Upper lobe of left lung (tissue), 6 donors: ENCODE measurements at places on chromosomes 12 and 14.
A peak's percentile ranks its signal among the peaks of the same experiment; 100 is the strongest.

DNA sequence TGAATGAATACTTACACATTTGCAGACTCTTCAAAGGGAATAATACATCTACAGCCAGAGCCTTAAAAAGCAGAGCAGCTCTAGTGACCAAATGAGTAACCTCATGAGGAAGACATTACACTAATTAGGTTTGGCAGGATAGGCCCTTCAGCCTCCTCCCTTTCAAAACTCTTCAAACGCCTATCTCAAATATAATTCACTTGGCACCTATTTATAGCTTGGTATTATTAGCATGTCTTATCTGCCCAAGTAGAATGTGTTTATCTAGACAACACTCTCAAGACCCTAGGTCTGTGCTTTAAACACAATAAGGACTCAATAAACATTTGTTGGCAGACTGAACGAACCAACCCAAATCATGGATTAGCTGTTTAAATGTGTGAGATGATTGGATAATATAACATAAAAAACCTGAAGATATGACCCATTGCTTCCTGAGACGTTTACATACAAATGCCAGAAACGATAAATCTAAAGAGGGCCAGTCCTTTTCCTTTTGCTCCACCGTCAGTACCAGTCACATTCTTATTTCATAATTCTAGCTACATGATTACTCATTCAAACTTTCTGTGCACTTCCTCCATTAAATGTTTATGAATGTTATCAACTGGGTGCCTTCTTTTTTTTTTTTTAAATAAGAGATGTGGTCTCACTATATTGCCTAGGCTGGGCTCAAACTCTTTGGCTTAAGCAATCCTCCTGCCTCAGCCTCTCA lies 123.3 kb downstream of the CEP83 start:
- no peaks in the 10 kb centered on the region for H3K27me3 ChIP-seq
- no peaks in the 10 kb centered on the region for H3K36me3 ChIP-seq

DNA sequence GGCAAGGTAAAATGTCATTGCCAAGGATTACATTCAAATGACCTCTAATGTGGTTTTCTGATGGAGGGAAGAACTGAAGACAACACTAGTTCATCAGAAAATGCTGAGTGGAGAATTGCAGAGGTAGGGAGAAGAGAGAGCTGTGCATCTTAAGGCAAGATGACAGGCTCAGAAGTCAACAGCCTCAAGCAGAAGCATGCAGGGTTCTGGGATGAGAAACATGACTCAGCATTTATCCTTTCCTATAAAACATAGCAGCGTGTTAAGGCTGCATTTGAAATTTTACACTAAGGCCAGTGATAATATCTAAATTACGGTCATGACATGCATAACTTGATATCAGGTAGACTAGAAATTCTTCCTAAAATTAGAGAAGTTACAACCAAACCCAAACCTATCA lies 53.7 kb upstream of the DYRK2 start:
- H3K27ac ChIP-seq: no peak overlapping the region
- no peak overlapping the region for H3K4me3 ChIP-seq
- DNase-seq: no peak
- H3K4me1 ChIP-seq: peaks cover 6% of the 10 kb centered on the region

DNA sequence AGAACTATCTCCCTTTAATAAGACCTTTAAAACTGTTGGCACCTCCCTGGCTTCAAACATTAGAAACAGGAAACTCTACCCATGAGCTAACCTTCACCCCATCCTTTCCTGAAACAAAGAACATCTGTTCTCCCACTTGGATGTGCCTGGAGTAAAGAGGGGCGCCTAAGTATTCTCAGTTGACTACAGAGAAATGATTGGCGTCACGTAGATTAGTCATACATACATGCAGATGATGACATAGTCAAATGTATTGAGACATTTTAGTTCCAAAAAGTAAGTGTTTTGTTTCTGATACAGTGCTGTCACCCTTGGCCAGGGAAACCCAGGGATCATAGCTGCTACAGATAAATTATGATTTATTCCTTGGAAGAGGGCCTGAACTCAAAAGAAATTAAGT lies 260.0 kb upstream of the PLEKHG7 start:
- DNase-seq: no peak
- H3K27ac ChIP-seq: no peak overlapping the region
- H3K4me3 ChIP-seq: no peak overlapping the region
- H3K36me3 ChIP-seq: no peaks in the 10 kb centered on the region
- no peaks in the 10 kb centered on the region for H3K4me1 ChIP-seq

- H3K4me3 ChIP-seq: no peak overlapping the region
- no peaks in the 10 kb centered on the region for H3K27me3 ChIP-seq
- peak; percentile 49 for DNase-seq
- no peaks in the 10 kb centered on the region for H3K36me3 ChIP-seq
- H3K27ac ChIP-seq: peak overlapping the region; percentile 70
These were observed 24.3 kb downstream of the BTBD6 start for GRCh38 chr14:105272623-105273022.

- H3K36me3 ChIP-seq: no peaks in the 10 kb centered on the region
- H3K4me1 ChIP-seq: peaks cover 24% of the 10 kb centered on the region
- H3K27ac ChIP-seq: no peak overlapping the region
- no peak overlapping the region for H3K4me3 ChIP-seq
- no peak for DNase-seq
- no peaks in the 10 kb centered on the region for H3K27me3 ChIP-seq
These were observed 120.3 kb downstream of the FBXL14 start for GRCh38 chr12:1474041-1474573.

- H3K27ac ChIP-seq: no peak overlapping the region
- H3K36me3 ChIP-seq: peaks cover 33% of the 10 kb centered on the region
- H3K4me1 ChIP-seq: no peaks in the 10 kb centered on the region
- no peaks in the 10 kb centered on the region for H3K27me3 ChIP-seq
- DNase-seq: peak; percentile 34
These were observed 72.2 kb downstream of the CLIP1 start for GRCh38 chr12:122350141-122350848.

DNA sequence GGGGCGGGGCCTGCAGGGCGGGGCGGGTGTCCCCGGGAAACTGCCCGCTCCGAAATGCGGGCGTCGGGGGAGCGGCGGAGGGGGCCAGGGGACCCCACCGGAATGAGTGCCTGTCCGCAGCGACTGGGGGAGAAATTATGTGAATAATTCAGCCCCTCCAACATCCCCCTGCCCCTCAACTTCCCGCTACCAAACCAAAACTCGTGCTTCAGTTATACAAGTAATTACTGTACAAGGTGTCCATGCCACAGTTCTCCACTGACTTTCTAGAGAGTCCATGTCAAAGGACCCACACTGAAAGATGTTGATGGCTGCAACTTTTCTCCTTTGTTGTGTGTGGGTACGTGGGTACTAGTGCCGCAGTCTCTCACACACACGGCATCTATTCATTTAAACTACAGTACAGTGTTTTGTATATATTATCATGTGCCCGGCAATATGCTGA lies 414 bp upstream of the CDK17 start:
- DNase-seq: no peak
- peak overlapping the region; percentile 97 for H3K27ac ChIP-seq
- H3K4me1 ChIP-seq: peaks cover 14% of the 10 kb centered on the region
- H3K27me3 ChIP-seq: no peaks in the 10 kb centered on the region
- peak overlapping the region; percentile 86 for H3K4me3 ChIP-seq

DNA sequence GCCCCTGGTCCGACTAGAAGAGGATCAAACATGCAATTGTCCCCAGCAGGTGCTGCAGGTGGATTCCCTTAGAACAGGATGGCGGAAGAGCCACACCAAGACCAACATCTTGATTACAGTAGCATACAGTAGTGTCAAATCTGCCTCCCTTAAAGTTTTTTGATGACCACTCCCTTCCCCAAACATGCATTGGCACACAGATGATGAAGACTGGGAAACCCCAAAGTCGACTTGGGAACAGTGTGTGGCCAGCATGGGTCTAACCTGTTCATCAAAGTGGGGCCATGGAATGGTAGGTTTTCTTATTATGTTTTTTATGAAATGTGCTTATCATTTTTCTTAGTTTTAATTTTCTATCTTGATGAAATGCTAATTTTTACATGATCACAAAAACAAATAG lies 8.8 kb downstream of the PLXNC1 start:
- no peaks in the 10 kb centered on the region for H3K27me3 ChIP-seq
- H3K4me1 ChIP-seq: peaks cover 9% of the 10 kb centered on the region
- no peak for DNase-seq
- no peaks in the 10 kb centered on the region for H3K36me3 ChIP-seq
- no peak overlapping the region for H3K27ac ChIP-seq

GRCh38 chr12:52910248-52910883 lies 5.5 kb upstream of the KRT8 start:
- no peaks in the 10 kb centered on the region for H3K27me3 ChIP-seq
- no peak overlapping the region for H3K27ac ChIP-seq
- no peak for DNase-seq
- H3K4me1 ChIP-seq: no peaks in the 10 kb centered on the region
- H3K4me3 ChIP-seq: no peak overlapping the region
- H3K36me3 ChIP-seq: no peaks in the 10 kb centered on the region

- H3K36me3 ChIP-seq: no peaks in the 10 kb centered on the region
- DNase-seq: no peak
These were observed 15.0 kb upstream of the CDKN3 start for GRCh38 chr14:54381821-54382220.

GRCh38 chr12:12502815-12503151 lies 59.9 kb downstream of the DUSP16 start:
- H3K27ac ChIP-seq: no peak overlapping the region
- H3K4me1 ChIP-seq: peaks cover 27% of the 10 kb centered on the region
- no peaks in the 10 kb centered on the region for H3K36me3 ChIP-seq
- DNase-seq: no peak
- H3K27me3 ChIP-seq: no peaks in the 10 kb centered on the region

DNA sequence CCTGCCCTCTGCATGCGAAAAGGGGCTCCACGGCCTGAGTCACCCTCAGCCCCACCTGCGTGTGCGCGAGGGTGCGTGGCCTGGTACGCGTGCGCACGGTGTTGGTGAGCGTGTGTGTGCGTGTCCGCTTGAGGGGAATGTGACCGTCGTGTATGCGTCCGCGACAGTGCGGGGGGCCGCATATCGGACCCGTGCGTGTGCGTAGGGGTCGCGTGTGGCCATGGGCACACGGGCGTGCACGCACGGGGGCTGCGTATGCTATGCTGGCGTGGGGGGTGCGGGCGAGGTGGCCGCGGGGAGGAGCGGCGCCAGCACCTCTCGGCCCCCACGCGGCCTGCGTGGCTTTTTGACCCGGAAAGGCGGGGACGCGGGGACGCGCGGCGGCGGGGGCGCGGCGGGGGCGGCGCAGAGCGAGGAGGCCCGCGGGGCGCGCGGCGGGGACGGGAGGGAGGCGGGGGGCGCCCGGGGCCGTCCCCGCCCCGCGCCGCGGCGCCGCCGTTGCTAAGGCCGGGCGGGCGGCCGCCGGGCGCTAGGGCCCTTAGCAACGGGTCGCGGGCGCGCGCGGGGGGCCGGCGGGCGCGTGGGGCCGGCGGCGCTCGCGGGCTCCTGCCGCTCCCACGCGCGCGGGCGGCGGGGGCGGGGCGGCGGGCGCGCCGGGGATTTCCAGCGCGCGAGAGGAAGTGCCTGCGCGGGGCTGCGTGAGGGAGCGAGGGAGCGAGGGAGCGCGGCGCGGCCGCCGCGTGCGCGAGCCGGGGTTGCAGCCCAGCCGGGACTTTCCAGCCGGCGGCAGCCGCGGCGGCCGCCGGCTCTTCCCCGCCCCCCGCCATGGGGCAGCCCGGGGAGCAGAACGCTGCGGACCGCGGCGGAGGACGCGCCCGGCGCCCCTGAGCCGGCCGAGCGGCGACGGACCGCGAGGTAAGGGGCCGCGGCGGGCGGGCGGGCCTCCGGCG lies at the start of gene TRAF3:
Gene TRAF3 (plus strand): TSS at position 689 of the 950 bp plus-strand sequence. CDS start 92,753 bp downstream, outside the sequence.
- no peaks in the 10 kb centered on the region for H3K27me3 ChIP-seq
- peak within 1 kb of the TSS; percentile 75 for H3K27ac ChIP-seq
- peak within 1 kb of the TSS; percentile 95 for H3K4me3 ChIP-seq
- H3K36me3 ChIP-seq: no peaks in the 10 kb centered on the region
- peaks cover 18% of the 10 kb centered on the region for H3K4me1 ChIP-seq
- peak; percentile 96 for DNase-seq

- peaks cover 6% of the 10 kb centered on the region for H3K4me1 ChIP-seq
- no peak overlapping the region for H3K4me3 ChIP-seq
- DNase-seq: no peak
- no peak overlapping the region for H3K27ac ChIP-seq
These were observed 229.5 kb downstream of the FOXN3 start for GRCh38 chr14:89187501-89187900.

DNA sequence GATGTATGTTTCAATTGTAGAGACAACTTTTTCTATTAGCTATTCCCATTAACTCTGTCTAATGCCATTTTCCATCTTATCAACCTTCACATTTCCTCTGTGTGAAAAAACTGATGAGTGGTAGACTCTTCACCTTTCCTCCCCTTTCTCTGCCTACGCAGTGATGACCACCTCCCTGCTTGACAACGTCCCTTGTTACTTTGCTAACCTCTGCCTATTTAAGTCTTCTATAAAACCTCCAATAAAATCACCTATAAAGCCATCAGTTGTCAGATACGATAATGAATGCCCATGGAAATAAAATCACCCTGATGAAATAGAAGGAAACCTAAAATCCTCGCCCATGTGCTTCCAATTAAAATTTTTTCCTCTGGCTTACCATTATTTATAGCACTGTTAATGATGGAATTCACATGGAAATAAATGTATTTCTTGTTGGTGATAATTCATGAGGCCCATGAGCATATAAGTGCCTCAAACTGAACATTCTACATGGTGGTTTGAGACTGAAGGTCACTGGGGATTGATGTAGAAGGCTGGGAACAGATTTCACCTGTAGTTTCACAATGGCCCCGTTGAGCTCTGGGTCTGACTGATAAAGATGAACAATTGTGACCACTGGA lies 1454.0 kb upstream of the SEL1L start:
- H3K27ac ChIP-seq: no peak overlapping the region
- H3K4me1 ChIP-seq: no peaks in the 10 kb centered on the region
- no peaks in the 10 kb centered on the region for H3K36me3 ChIP-seq
- no peak for DNase-seq

DNA sequence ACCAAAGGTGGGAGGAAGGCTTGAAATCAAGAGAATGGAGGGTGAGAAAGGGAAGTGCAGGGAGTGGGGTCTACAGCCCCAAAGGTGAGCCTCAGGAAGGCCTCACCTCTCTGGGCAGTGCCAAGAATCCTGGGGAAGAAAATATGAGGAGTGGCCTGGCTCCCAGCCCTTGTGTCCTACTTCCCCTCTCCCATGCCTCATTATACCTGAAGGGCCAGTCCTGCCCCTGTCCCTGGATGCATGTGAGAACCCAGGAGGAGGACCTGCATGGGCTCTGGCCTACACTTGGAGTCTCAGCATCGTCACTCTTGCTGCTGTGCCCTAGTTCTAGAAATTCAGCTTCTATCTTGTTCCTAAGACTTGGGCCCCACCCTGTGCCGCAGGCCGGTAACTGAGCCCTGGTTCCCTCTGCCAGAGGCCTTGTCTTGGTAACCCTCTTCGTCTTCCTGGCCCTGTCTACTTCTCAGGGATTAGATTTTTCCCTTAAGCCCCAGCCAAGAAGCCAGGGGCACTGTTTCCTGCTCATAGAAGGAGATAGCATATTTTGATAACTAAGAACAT lies 10.9 kb upstream of the MYH7 start:
- DNase-seq: no peak
- no peaks in the 10 kb centered on the region for H3K36me3 ChIP-seq
- no peak overlapping the region for H3K27ac ChIP-seq
- no peak overlapping the region for H3K4me3 ChIP-seq
- no peaks in the 10 kb centered on the region for H3K27me3 ChIP-seq

GRCh38 chr14:91302391-91302790 lies 57.9 kb upstream of the GPR68 start:
- no peak overlapping the region for H3K27ac ChIP-seq
- H3K4me1 ChIP-seq: no peaks in the 10 kb centered on the region
- H3K4me3 ChIP-seq: no peak overlapping the region
- peaks cover 69% of the 10 kb centered on the region for H3K36me3 ChIP-seq
